ENCODE measurements at places on chromosomes 3 and 15. TPM values are rescaled to one million over a fixed set of nuclear protein-coding genes. Genes with fewer than 3 reads are reported as not detected.

DNA sequence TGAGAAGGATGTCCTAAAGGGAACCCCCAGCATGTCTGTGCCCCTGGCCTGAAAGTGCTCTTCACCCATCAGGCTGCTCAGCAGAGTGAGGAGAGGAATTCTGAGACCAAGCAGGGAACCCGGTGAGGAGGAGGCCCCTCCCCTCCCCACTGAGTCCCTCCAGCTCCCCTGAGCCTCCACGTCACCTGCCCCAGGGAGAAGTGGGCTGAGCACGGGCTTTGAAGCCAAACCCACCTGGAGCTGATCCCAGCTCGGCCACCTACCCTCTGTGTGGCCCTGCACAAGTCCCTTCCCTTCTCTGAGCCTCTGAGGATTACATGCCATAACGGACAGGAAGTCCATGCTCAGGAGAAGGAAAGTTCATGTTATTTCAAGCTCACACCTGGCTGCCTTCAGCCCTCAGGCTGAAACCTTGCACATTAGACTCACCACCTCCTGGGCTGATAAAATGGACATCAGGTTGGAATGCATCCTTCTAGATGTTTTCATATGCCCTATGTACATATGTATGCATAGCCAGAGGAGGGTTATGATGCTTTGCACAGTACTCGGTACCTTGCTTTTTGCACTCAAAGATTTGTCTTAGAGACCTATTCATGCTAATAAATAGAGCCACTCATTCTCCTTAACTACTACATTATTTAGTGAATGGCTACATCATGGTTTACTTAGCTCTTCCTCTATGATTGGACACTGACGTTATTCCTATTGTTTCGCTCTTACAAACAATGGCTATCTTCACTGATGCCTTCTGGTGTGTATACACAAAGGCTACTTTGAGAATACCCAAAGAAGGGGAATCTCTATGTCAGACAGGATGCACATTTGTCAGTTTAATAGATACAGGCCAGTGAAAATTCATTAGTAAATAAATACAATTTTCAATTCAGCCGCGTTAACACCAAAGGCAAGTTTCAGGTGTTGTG, 31.6 kb upstream of the GATA2 start:
- no peak for DNase-seq

DNA sequence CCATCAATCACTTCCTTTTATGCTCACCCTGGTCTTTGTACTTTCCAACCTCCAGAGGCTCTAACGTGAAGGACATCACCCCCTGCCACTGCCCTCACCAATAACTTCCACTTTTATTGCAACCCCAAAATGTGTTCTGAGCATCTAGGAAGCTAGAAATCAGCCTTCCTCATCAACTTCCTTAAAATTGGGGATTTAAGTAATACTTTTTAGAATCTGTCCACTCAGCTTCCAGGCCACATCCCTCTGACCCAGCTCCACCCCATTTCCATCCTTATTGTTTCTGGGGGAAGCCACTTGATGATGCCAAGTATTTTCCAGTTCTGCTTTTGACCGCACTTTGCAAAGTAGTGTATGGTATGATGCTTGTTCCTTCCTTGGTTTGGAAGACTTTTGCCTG, 73.5 kb upstream of the XCR1 start:
- no peak for DNase-seq

- DNase-seq = no peak
Observed at GRCh38 chr3:161987933-161988332, 491.3 kb downstream of the OTOL1 start.

DNA sequence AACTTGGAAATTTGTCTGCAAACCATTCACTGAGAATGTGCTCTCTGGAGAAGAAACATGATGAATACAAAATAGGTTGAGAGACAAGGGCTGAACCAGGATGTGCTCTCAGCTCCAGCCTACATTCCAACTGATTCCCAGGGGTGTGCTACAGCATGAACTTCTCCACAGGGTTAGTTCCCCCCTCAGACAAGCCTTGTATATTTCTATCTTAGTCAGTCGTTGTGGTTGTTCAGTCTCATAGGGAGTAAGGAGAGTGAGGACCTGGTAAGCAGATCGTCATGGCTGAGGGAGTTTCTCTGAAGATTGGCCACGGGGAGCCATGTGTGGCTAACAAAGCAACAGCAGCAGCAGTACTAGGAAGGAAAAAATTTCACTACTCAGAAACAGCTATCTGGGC, 919.7 kb upstream of the CADM2 start:
- DNase-seq = no peak

DNA sequence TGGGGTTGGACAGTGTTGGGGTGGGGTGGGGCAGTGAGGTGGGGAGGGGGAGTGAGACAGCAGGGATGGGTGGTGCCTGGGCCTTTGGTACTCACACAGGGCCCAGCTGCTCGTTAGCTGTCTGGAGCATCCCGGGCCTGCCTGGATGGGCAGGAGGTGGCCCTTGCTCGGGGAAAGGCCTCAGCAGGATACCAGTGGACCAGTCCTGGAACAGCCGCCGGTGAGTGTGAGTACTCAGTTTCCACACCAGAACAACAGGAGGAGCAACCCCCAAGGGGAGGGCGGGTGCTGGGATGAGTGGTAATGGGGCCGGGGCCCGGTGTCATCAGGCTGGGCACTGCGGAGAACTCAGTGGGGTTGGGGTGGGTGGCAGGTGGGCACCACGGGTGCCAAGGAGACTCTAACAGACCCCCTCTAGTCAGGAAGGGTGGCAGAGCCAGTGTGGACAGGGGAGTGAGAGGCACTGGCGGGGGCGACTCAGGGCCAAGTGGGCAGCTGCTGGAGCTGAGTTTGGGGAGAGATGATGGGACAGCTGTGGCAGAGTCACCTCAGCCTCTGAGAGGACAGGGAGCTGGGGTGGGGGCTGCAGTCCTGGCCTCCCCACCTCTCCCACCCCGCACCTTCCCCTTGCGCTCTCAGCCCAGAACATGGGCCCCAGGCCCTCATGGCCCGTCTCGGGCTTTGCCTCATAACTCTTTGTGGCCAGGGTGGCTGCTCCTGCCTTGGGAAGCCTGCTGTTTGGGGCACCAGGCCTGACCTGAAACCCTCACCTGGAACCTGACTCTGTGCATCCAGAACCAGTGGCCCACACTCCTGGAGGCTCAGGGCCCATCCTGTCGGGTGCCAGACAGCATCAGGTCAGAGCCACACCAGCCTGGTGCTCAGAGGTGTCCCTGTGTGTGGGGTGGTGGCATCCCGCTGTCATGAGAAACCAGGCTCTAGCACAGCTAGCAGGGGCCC, 52.1 kb upstream of the PRR23E start:
- no peak for DNase-seq

The PLIN1 gene
- total RNA-seq = 0.07 TPM

The ZBBX gene
- total RNA-seq = 0.04 TPM

The ZBED2 gene
- total RNA-seq = not detected
